Fibroblast of gingiva (primary cell): ENCODE measurements at places on chromosomes 13 and 19.

DNA sequence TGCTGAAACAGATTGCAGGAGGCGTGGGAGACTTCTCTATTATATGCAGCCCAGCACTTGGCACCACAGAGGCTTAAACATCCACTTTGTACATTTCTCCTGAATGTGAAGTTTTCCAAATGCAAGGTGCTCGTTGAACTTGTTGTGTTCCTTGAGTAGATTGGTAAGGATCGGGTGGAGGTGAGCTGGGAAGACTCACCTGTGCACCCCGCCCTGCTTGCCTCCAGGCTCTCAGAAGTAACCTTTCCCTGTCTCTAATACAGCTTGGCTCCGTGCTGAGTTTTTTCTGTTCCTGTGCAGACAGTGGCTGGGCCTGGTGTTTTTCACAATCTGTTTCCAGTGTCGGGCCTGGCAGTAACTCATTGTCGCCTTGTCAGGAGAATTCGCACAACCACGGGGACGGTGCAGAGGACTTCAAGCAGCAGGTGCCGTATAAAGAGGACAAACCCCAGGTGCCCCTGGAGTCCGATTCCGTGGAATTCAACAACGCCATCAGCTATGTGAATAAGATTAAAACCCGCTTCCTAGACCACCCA is 12.3 kb downstream of the SIN3B start:
- no peak for DNase-seq

GRCh38 chr19:16026131-16026530 is 50.2 kb upstream of the TPM4 start:
- DNase-seq = no peak

GRCh38 chr19:54448040-54448773 is 792 bp upstream of the LENG8 start:
- peak; percentile 52 for DNase-seq

- DNase-seq = no peak
Observed at GRCh38 chr19:19297759-19298158, 22.6 kb downstream of the SUGP1 start.

GRCh38 chr13:109913936-109914510 is 127.6 kb upstream of the IRS2 start:
- no peak for DNase-seq

DNA sequence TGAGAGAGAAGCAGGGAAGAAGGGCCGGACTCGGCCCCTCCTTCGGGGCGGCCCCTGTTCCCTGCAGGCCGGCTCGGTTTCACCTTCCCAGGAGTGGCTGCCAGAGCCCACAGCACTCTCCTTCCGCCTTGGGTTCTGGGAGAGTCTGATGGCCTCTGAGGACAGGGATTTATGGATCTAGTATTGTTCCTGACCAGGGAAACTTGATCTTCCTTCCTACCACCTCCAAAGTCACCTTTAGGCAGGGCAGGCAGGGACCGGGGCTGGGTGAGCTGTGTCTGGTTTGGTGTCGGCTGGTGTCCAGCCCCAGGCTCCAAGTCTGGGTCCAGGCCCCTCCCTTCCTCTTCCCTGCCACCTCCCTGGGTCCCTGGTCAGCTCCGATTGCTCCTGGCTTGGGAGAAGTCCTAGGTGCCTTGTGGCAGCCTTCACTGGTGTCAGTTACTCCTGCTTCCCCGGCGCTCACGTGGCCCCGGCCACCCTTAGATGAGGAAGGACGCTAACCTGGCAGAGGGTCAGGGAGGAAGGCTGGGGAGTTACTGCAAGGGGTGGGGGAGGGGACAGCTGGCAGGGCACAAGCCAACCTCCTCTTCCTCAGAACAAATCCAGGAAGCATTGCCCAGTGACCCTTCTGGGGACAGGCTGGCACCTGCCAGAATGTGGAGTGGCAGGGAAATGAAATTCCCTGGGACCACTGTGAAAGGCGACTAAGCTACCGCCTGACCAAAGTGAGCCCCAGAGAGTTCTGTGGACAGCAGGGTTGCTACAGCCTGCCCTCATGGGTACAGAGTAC is 18.8 kb downstream of the RFX1 start:
- DNase-seq = no peak

DNA sequence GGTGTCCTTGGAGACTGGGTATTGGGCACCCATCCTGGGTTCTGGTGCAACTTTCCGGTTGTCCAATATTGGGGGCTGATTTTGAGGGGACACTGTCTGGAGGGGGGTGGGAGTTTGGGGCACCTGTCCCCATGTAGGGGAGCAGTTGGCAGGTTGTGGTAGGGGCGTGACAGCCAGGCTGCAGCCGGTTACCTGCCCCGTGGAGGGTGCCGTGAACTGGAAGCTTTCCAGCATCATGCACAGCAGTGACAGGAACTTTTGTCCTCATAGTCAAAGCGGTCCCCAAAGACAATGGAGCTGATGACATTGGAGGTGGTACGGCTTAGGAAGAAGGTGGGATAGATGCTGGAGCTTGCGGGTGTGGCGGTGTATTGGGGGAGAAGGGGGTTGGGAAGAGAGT is 34.3 kb downstream of the CYP2B6 start:
- no peak for DNase-seq

- no peak for DNase-seq
Observed at GRCh38 chr13:21025539-21025938, 35.8 kb downstream of the LATS2 start.

DNA sequence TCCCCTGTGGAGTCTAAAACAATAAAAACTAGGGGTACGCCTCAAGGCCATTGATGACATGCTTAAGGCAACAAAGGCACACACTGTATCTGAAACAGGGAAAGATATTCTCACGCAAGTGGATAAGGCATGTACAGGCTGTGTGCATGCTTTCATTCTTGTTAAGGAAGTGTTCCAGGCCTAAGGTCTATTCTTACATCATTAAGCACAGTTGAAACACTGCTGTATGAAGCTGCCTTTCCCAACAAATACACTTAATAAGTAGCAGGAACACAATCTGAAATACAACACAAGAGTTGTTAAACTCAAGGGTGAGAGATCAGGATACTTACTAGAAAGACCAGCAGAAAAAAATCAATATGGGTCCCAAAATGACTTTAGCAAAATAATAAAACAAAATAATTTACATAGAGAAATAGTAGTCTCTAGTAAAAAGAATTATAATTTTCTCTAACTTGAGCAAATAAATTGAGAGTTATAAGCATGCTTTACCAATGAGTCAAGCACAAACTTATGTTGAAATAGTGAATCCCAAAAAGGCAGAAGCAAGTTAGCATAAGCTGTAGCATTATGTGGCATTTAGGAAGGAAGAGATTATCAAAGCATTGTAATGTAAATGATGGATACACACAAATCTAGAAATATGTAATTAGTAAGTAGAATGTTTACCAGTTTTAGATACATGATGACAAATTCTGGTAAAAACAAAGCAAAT is 796.9 kb downstream of the SLITRK1 start:
- DNase-seq = peak; percentile 54

- no peak for DNase-seq
Observed at GRCh38 chr13:27250833-27251165, 559 bp upstream of the RPL21 start.

DNA sequence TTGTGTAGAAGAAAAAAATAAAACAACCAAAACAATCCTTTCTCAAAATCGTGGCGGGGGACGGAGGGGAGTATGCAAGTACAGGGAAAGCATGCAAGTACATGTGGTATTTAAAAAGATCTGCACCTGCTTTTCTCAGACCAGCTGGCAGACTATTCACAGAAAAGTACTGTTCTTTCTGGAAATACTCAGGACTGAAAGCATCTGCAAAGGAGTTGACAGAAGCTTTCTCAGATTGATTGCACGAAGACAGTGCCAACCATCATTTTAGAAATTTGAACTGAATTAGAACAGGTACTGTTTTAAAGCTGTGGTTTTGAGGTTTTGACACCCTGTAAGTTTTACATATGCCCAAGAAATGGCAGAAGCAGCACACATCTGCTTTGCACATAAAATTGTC is 19.8 kb upstream of the PCDH8 start:
- no peak for DNase-seq

GRCh38 chr13:37194428-37194861 is 89.0 kb upstream of the CSNK1A1L start:
- DNase-seq = no peak

- no peak for DNase-seq
Observed at GRCh38 chr13:44873461-44873860, 115.8 kb downstream of the NUFIP1 start.

DNA sequence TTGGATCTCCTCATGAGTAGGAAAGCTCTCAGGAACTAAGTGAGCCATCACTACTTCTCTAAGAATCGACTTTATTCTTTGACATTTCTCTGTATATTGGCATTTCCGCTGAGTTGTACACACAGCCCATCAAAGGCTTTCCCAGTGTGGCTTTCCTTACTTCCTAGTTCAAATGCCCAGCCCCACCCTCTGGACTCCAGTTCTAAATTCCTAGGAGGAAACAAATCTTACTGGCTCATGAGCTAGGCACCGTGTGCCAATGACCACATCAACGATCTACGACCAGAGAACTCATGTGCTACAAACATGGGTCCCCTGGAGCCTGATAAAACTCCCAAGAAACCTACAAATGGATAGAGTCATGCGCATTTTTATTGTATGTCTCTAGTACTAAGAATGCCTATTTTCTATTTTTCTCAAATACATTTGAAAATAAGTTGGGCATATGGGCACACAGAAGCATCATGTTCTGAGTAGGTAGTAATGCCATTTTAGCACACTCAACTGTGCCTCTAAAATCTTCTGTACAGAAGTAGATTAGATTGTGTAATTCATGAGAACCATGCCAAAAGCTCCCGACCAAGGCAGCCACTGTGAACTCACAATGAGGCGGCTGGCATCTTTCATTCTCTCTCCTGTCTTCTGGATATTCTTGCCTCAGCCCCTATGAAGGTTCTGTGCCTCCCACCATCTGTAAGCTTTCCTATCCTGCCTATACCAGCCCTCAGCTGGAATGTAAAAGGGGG is 10.5 kb upstream of the RAP2A start:
- peak; percentile 28 for DNase-seq

GRCh38 chr13:85140192-85140591 is 659.0 kb downstream of the SLITRK6 start:
- no peak for DNase-seq

GRCh38 chr19:2699413-2700140 is 2.9 kb downstream of the GNG7 start:
- DNase-seq = no peak

- DNase-seq = no peak
Observed at GRCh38 chr13:25281193-25281934, 5.9 kb downstream of the MTMR6 start.

GRCh38 chr19:41217741-41218140 is 1.3 kb upstream of the AXL start:
- no peak for DNase-seq
